ENCODE measurements at places on chromosomes 16 and 17.

DNA sequence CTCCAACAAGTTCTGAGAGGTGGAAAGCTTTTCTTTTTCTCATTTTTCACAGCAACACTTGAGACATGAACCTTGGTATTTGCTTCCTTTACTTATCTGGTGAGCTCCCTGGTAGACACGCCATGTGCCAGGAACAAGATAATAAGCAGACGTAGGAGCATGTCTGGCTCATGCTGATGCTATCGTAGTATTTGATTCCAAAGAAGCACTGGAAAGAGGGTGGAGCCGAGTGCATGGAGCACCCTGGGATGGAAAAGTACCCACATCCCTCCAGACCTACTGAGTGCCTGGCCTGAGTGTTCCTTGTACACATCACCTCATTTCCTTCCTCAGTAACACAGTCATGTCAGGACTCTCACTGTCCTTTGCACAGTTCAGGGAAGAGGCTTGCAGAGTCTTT is 231.0 kb downstream of the CBLN1 start:
- no peak for DNase-seq

- no peak for DNase-seq
These were observed 88.7 kb downstream of the GRIN2A start for GRCh38 chr16:10093576-10093975.

GRCh38 chr16:70490261-70490660 is 33.1 kb downstream of the COG4 start:
- DNase-seq, result no peak

GRCh38 chr16:78659216-78659615 is 559.8 kb downstream of the WWOX start:
- no peak for DNase-seq

DNA sequence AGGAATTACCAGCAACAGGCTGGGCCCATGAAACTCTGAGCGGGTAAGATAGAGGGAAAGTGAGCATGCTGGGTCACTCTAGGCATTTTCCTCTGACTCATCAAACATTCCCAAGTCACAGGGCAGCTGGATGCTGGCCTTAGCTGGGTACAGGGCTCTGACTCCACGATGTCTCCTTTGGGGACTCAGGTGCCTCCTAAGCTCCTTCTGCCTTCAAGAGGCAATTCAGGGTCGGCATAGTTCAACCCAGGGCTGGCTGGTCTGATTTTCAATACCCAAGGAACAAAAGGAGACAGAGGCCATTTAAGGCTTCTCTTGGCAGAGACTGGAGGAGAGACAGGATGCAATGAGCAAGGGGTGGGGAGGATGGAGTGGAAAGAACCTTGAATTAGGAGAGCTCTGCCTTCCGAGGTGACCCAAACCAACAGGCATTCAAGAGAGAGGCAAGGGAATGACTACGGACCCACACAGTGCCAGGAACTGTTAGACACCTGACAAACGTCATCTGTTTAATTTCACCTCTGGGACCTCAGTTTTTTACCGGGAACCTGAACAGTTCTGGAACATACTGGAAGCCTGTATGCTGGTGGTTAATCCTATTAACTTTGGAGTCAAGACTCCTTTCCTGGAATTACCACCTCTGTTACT is 910 bp downstream of the WBP2 start:
- no peak for DNase-seq

DNA sequence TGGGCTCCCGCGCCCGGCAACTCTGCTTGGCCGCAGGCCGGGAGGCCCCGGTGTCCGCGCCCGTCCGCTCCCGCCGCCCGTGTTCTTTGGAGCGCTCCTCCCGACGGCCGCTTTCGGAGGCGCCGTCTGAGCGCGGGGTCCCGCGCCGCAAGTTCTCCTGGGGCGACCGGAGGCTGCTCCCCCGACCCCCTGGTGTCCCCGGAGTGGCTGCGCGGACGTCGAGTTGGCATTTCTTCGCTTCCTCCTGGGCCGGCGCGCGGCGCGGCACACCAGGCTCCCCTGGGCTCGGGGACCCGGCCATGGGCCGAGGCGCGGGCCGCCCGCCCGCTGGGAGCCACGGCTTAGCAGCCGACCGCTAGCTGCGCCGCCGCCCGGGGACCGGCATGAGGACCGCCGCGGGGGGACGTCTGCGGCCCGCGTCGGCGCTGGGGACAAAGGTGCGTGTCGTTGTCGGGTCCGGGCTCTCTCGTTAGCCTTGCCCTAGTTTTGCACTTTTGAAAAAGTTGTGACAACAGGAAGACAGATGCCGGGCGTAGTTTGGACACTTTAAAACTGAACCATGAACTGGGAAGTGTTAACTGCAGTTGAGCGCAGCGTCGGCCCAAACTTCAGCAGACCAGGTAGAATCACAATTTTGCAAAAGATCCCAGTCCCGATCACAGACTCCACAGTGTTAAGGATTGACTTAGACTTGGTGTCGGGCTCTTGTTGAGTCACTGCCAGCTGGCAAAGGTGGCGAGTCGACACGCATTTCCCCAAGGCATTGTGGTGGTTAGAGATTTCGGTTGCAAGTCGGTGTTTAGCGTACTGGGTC is 700 bp downstream of the UBN1 start:
- peak; percentile 70 for DNase-seq

DNA sequence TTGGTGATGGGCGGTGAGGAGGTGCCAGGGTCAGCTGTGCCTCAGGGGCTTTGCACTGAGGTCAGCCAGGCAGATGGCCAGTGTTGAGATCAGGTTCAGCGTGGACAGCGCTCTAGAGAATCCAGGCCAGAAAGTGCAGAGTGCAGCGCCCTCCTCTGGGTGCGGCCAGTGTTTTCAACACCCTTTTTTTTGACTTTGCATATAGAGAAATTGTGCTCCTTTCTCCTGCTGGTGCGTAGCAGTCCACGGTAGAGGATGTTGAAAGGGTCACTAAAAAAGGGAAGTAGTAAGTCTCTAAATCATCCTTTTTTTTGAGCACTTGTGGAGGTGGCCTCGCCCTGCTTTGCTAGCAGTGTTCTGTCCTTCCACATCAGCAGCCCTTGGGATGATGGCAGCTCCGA is 53.9 kb downstream of the BANP start:
- DNase-seq, result no peak

DNA sequence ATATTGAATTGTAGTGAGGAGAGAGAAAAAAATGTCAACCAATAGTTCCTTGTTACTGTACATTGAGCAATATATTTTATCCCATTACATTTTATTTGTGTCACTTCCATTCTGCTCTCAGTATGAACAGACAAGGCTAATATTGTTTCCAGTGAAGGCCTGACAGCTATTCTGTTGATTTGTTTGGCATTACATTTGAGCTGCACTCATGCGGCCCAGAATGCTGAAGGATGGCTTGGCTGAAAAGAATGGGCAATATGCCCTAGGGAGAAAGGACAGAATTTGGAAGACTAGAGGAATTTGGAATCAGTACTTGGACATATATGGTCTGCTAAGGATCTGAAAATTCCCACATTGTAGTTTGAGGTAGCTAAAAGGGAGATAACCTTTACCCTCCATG is 1294.4 kb downstream of the CDH8 start:
- DNase-seq, result no peak

DNA sequence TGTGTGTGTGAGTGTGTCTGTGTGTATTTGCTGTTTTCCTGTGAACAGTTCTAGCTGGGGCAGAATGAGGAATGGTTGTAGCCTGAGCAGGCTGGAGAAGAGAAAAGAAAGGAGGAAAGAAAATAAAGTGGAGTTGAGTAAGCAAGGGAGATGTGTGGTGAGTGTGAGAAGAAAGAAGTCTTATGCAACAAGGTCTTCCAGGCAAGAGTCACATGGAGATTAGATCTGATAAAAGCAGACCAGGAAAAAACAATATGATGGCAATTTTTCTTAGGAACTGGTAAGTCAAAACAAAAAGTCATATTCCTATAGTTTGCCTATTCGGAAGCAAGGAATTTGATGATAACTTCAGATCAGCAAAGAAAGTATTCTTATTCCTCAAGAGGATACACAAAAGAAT is 125.0 kb downstream of the HS3ST3A1 start:
- no peak for DNase-seq

DNA sequence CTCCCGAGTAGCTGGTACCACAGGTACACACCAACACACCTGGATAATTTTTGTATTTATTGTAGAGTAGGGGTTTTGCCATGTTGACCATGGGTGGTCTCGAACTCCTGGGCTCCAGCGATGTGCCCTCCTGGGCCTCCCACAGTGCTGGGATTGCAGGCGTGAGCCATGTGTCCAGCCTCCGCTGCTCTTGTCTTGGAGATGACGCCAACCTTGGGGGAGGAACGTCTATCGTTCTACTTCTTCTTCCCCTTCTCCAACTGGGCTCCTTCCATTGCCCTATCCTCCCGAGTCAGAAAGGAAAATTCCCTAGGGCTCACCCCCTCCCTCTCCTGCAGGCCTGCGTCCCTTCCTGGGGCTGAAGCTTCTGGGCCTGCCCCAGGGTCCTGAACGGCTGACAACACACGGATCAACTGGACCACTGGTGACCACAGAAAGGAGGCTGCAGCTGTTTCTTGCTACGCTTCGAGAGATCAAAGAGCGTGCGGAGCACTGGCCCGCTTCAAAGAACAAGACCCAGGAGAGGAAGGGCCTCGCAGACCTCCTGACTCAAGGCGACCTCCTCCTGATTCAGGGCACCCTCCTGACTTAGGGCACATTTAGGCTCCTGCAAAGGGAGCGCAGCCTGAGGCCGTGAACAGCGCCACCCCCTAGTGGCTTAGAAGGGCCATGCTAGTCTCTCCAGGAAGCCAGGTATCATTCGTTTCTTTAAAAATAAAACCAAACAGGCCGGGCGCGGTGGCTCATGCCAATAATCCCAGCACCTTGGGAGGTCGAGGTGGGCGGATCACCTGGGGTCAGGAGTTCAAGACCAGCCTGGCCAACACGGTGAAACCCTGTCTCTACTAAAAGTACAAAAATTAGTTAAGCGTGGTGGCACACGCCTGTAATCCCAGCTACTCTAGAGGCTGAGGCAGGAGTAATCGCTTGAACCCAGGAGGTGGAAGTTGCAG is 48.5 kb upstream of the HELZ start:
- peak; percentile 40 for DNase-seq

DNA sequence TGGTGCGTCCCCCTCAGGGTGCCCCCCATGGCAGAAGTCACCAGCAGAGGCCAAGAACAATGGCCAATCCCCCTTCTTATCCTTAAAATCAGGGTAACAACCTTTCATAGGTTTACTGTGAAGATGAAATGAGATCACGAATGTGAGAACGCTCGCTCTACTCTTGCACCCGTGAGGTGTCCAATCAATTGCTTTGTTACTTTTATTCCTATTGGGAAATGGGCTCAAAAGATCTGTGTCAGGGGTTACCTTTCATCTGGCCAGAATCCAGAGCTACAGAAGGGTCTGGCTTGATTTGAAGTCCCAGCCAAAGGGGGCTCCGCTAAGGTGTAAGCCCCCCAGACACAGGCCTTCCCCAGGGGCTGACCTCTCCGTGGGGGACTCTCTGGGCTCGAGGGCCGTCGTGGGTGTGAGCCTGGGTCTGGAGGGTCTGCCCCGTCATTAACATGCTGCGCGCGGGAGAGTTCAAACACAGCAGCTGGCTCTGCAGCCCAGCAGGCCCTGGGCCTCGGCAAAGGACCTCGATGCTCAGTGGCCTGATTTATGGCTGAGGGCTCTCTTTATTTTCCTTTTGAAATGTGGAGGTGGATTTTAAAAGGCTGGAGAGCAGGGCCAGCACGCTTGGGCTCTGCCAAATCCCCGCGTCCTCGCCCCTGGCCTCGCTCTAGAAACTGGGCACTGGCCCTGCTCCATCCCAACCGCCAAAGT is 10.4 kb downstream of the ABR start:
- DNase-seq, result no peak

DNA sequence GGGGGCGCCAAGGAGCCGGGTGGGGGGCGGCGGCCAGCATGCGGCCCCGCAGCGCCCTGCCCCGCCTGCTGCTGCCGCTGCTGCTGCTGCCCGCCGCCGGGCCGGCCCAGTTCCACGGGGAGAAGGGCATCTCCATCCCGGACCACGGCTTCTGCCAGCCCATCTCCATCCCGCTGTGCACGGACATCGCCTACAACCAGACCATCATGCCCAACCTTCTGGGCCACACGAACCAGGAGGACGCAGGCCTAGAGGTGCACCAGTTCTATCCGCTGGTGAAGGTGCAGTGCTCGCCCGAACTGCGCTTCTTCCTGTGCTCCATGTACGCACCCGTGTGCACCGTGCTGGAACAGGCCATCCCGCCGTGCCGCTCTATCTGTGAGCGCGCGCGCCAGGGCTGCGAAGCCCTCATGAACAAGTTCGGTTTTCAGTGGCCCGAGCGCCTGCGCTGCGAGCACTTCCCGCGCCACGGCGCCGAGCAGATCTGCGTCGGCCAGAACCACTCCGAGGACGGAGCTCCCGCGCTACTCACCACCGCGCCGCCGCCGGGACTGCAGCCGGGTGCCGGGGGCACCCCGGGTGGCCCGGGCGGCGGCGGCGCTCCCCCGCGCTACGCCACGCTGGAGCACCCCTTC is 484 bp downstream of the FZD2 start:
- DNase-seq, result no peak

DNA sequence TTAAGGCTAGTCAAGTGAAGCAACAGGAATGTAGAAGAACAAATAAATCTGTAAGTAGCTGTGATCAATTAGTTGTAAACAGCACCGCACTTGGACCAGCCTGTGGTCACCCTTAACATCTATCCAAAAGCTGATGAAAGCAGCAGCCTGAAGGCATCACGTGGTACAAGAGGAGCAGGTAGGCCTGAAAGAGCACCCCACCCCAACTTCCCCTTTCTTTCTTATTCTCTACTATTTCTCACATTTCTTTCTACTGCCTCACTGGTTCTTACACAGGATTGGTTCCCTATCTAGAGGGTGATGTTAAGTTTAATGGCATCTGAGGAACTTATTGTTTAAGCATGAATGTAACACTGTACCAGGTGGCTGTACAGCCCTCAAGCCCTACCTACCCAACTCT is 42.6 kb upstream of the CLEC18B start:
- DNase-seq, result no peak

GRCh38 chr16:9536905-9537304 is 445.5 kb downstream of the HAPSTR1 start:
- no peak for DNase-seq

GRCh38 chr17:16428098-16428882 is 12.9 kb downstream of the TRPV2 start:
- DNase-seq, result no peak

DNA sequence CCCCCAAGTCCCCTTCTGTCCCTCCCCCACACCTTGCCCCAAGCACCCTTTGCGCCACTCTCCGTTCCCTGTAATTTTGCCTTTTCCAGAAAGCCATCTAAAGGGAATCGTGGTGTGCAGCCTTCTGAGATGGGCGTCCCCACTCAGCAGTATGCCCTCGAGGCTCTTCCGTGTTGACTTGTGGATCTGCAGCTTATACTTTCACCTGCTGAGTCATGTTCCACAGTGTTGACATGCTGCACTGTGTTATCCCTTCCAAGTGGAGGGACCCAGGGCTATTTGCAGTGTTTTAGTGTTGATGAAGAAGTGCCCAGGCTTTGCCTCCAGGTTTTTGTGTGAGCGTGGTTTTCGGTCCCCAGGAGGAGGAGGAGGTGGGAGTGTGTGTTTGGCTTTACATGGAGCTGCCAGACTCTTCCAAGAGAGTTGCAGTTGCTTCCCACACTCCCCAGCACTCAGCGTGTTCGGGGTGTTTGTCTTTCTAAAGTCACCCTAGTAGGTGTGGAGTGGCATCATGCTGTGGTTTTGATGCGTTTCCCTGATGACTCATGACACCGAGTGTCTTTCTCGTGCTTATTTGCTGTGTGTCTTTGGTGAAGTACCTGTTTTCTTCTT is 32.1 kb upstream of the JPT2 start:
- peak; percentile 91 for DNase-seq
